AG04450 (cell line): ENCODE measurements at places on chromosomes 1 and 21. TPM values are rescaled to one million over a fixed set of nuclear protein-coding genes. Genes with fewer than 3 reads are reported as not detected.

The SERTAD4 gene
- polyA plus RNA-seq: 1.7 and 1.8 TPM in 2 replicates

The CD1D gene
- polyA plus RNA-seq: not detected in 2 replicates

The MNDA gene
- not detected in 2 replicates for polyA plus RNA-seq

The TEDDM1 gene
- polyA plus RNA-seq: not detected in 2 replicates

The FAM163A gene
- not detected in 2 replicates for polyA plus RNA-seq

The OLFML3 gene
- 90.3 and 105 TPM in 2 replicates for polyA plus RNA-seq

The SLAMF7 gene
- not detected in 2 replicates for polyA plus RNA-seq

The SMG5 gene
- 20.8 and 27.8 TPM in 2 replicates for polyA plus RNA-seq

The TRIM33 gene
- polyA plus RNA-seq: 21.1 and 22.2 TPM in 2 replicates

The KCNC4 gene
- 0.36 and 0.63 TPM in 2 replicates for polyA plus RNA-seq

The GNAT2 gene
- 0.06 TPM in 1 of 2 replicates, not detected in the other for polyA plus RNA-seq

The CYP4A22 gene
- polyA plus RNA-seq: not detected in 2 replicates

The ZNF593OS gene
- not detected in 2 replicates for polyA plus RNA-seq

The FTCD gene
- not detected in 2 replicates for polyA plus RNA-seq

The RASSF5 gene
- polyA plus RNA-seq: 2.3 and 2.4 TPM in 2 replicates

The STPG1 gene
- polyA plus RNA-seq: 6.6 and 7.9 TPM in 2 replicates

The ADGRL4 gene
- polyA plus RNA-seq: 11.9 and 16.6 TPM in 2 replicates

The C8B gene
- not detected in 2 replicates for polyA plus RNA-seq

The MOV10 gene
- 58.1 and 59.2 TPM in 2 replicates for polyA plus RNA-seq

The ERG gene
- not detected in 2 replicates for polyA plus RNA-seq

The HES3 gene
- not detected in 2 replicates for polyA plus RNA-seq

The C1QB gene
- polyA plus RNA-seq: not detected in 2 replicates

The FAAH gene
- polyA plus RNA-seq: 0.06 and 0.21 TPM in 2 replicates
